ENCODE measurements at places on chromosomes 13 and 19.
A peak's percentile ranks its signal among the peaks of the same experiment; 100 is the strongest.

GRCh38 chr19:14567079-14567478, 4.8 kb downstream of the NDUFB7 start:
- no peak for DNase-seq

GRCh38 chr13:42478531-42479156, 95.3 kb upstream of the TNFSF11 start:
- peak; percentile 56 for DNase-seq

- no peak for DNase-seq
Measured at GRCh38 chr13:75384879-75385707, 96.9 kb downstream of the TBC1D4 start.

DNA sequence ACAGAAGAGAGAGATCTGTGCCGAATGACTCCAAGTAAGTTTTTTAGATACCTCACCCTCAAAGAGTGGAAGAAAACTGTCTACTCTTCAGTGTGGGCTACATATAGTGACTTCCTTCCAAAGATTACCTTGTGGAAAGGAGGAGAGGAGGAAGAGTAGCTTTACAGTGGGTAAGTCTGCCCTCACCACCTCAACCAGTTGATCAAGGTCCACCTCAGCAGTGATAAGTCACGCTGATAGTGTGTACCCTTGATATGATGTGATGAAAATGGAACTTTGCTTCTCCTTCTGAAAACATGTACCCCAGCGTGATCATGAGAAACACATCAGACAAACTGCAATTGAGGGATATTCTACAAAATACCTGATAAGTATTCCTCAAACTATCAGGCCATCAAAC, 20.6 kb downstream of the KLF5 start:
- peak; percentile 74 for DNase-seq

- peak; percentile 59 for DNase-seq
Measured at GRCh38 chr19:18044825-18045304, 36.9 kb downstream of the ARRDC2 start.
